ENCODE measurements at places on chromosomes 1 and 21.

DNA sequence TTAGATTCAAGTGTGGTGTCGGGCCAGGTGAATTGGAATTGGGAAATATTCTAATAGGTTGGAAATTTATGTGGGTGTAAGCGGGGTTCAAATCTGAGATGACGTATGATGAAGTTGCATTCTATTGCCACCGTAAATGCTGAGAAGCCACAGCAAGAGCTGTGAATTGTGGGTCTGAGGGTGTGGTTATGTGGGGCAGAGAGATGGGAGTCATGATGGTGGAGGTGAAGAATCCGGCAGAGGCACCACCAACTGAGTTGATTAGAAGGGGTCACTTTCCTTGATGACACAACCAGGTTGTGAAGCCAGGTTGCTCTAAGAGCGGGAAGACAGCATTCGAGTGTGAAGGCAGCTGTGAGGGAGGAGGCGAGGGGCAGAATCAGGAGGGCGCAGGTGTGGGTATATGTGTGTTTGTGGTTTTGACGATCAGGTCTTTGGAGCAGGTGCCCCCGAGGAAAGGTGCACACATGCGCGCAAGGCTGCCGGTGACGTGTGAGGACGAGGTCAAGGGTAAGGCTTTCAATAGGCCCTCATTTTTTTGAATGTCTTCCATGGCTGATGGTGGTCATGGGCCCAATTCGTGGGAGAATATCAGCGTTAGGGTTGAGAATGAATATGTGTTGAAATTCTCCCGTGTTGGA lies 18.7 kb downstream of the LRRC3 start:
- no peak for DNase-seq

- no peak for DNase-seq
Measured at GRCh38 chr1:91273875-91274274, 130.8 kb downstream of the HFM1 start.

- peak; percentile 16 for DNase-seq
Measured at GRCh38 chr1:52368383-52369172, 2.6 kb upstream of the CC2D1B start.

- no peak for DNase-seq
Measured at GRCh38 chr1:23684415-23684814, 7.2 kb upstream of the RPL11 start.

DNA sequence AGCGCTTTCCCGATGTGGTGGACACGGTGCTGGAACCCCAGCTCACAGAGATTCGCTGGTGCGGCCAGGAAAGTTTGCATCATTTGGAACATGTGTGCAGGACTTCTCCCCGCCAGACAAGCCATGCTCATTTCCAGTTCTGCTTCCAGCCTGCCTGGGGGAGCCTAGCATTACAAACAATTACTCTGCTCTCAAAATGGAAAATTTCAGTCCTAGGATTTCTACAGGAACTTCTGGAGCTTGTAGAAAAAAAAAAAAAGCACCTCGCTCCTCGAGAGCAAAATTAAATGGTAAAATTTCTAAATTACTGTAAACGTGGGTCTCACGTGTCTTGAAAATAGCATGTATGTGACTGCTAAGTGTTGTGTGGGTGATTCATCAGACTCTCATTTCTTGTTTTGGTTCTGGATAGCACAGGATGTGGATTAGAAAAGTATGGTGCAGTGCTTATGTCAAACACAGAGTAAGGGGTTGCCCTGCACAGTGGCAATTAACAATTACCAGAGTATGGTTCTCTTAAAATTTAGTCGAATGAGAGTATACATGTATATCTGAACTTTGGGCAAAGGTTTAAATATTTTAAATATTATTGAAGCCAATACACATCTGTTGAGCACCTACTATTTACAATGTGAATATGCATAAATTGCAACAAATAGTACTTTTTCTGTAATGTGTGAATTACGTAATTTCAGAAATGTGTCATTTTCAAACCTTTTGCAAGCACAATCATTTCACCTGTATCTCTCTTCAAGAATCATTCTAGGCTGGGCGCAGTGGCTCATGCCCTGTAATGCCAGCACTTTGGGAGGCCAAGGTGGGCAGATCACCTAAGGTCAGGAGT lies 61.8 kb upstream of the PTGFRN start:
- no peak for DNase-seq

GRCh38 chr21:41564871-41565274 lies 56.9 kb upstream of the TMPRSS2 start:
- DNase-seq: no peak

- DNase-seq: no peak
Measured at GRCh38 chr1:167705250-167705649, 16.5 kb upstream of the MPZL1 start.

DNA sequence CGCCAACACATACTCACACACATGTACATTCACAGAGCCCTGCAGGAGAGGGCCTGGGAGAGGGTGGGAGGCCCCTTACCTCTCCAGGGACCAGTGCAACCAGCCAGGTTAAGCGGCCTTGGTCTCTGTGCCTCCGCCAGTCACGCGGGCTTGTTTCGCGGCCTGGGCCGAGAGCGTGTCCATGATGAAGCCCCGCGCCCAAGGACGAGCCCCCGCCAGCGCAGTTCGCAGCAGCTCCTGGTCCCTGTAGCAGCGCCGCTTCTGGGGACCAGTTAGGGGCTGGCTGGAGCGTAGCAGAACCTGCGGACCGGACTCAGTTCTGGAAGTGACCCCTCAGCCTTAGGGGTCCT lies 7.3 kb upstream of the FAM167B start:
- no peak for DNase-seq

GRCh38 chr1:109272831-109273547 lies 10.0 kb downstream of the PSRC1 start:
- no peak for DNase-seq

- DNase-seq: no peak
Measured at GRCh38 chr1:170893655-170894297, 41.6 kb upstream of the MROH9 start.

DNA sequence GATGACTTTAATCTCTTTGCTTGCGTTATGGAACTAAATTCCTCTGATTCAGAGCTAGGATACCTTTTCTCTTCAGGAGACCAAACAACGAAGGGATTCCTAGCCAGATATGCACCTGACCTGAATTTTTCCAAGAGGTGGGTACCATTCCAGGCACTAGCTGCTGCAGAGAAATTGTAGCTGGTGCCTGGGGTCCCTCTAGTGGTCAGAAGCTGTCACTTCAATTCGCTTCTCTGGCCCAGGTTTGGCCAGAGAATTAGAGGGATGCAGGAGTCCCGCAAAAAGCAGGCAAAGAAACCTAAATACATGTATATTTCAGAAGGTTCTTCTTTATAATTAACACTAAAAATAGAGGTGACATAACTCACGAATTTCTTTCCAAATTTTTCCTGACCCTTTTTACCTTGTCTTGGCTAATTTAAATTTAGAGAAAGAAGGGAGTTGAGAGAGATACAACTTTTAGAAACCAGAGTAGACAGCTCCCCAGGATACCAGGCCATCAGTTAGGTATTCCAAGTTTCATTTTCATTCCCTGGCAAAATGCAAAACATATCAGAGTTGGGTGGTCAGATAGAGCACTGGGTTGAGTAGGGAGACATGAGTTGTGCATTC lies 9.6 kb downstream of the ACKR1 start:
- DNase-seq: no peak

DNA sequence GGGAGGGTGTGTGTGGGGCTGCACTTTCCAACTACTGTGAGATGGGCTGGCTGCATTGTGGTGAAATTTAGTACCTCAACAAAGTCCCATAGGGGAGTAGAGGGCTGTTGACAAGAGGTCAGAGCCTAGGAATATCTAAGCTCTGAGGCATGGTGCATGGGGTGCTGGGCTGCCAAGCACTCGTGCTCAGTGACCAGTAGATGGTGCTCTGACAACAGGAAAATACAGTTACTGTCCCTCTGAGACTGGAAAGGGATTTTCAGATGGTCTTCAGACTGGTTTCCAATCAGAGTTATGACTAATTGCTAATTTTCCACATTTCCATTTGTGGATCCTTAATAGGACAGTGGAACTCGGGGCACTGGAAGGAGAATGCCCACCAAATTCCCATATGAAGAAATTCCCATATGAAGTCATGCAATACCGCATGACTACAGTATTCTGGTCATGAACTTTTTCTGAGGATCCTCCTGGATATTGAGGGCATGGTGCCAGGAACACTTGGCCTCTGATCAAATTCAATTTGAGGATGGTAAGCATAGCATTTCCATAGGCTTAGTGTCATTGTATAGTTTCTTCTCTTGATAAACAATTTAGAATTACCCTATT lies 4.1 kb upstream of the CACNA1E start:
- DNase-seq: peak; percentile 19

DNA sequence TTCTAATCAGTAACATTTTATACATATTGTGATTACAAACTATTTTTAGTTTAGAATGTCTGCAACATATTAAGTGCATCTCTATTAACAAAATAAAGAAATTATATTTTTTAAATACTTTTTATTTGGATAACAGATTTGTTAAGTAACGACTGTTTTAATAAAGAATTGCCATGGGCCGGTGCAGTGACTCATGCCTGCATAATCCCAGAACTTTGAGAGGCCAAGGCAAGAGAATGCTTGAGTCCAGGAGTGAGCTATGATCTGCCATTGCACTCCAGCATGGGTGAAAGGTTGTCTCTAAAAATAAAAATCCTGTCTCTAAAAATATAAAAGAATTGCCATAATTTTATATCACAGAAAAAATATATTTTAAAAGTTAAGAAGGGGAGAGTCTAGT lies 4.1 kb downstream of the LRRIQ3 start:
- DNase-seq: no peak

GRCh38 chr21:45726438-45726837 lies 82.9 kb downstream of the PCBP3 start:
- no peak for DNase-seq

DNA sequence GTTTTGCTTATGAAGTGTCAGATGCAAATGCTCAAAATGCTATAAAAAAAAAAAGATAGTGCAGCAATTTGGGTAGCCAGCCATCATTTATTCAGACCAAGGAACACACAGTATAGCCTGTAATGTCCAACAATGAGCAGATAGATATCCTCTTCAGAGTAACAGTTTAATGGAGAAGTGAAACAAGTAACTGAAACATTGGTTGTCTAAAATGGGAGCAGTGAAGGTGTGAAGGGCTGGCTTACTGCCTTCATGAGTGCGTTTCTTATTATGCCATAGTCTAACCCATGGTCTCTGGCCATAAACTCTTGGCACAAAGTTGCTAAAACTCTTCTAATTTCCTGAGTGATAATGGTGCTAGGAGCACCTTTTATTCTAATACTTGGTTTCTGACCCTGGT lies 11.4 kb downstream of the RGS5 start:
- DNase-seq: no peak

DNA sequence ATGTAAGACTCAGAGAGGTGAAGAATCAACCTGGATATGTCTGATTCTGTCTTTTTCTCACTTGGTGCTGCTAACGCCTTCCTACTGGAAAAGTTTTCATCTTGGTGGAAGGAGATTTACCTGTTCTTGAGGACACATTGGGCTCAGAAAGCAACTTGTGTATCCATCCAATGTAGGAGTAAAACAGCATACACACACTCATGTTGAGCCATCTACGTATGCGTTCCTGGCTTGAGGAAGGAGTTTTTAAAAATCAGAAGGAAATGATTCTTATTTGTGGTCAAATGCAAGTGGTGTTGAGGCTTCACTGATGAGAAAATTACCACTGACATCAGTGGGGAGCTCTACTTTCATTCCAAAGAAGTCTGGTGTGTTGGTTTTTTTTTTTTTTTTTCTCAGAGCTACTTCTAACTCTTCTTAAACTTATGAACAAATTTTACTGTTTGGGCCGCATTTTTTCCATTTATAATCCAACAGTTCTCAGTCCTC lies 25.6 kb downstream of the XCL2 start:
- DNase-seq: no peak

- no peak for DNase-seq
Measured at GRCh38 chr1:71232786-71233185, 152.0 kb upstream of the ZRANB2 start.

DNA sequence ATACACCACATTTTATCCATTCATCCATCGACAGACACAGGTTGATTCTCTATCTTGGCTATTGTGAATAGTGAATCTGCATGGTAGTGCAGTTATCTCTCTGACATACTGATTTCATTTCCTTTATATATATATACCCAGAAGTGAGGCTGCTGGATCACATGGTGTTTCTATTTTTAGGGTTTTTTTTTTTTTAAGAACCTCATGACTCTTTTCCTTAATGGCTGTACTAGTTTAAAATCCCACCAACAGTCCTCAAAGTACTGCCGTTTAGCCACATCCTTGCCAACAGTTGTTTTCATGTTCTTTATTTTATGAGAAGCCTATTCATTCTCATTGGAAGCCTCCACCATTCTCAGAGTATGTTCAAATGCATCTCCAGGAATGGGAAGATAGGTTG lies 258.7 kb upstream of the SNX7 start:
- no peak for DNase-seq

- no peak for DNase-seq
Measured at GRCh38 chr1:37274486-37274885, 199.9 kb upstream of the ZC3H12A start.

DNA sequence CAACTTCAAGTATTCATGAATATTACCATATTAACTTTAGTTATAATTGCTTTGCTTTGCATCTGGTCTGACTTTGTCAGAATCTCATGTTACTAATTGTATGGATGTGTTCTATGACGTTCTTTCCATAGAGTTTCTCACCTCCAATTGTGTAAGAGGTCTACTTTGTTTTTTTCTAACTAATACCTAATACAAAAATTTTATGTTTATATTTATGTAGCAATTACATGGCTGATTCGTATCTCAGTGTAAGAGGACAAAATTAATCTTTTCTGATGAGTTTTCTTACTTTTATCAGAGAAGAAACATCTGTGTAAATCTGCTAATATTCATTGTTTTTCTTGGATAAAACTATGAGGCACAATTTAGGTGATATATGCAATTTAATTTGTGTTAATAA lies 224.8 kb upstream of the B3GALT2 start:
- DNase-seq: no peak

DNA sequence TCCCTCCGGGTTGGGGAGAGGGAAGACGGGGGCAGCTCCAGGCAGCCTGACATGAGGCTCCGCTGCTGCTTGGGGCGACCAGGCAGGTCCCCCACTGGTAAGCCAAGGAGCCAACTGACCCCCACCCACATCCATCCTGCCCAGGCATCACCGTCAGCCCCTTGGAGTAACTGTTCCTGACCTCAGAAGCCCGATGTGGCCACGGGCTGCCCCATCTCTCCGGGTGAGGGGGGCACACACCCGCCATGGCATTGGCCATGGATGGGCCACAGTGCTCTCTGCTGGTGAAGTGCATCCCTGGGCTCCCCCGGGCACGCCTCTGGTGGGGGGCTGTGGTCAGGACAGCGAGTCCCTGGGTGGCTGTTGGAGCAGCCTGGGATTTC lies 100.0 kb downstream of the CRYAA start:
- no peak for DNase-seq

DNA sequence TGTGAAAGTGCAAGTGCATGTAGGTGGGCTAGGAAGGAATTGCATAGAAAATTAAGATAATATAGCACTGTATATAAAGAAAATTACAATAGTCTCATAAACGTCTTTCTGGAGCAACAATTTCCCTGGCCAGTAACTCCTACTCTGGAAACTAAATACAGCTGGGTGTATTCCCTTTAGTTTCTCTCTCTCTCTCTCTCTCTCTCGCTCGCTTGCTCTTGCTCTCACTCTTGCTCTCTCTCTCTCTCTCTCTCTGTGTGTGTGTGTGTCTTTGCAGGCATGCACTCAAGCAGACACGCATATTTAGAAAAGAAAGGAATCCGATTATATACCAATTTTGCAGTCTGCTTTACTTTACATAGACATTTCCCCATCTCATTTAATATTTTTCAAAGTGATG lies 14.7 kb downstream of the S100A10 start:
- no peak for DNase-seq

GRCh38 chr1:65359888-65360287 lies 50.5 kb downstream of the DNAJC6 start:
- no peak for DNase-seq

GRCh38 chr1:46168477-46168876 lies 6.4 kb upstream of the TSPAN1 start:
- no peak for DNase-seq
